ENCODE measurements at places on chromosomes 5 and 9.

- no peak for DNase-seq
These were observed 11.2 kb downstream of the POC5 start for GRCh38 chr5:75706016-75706415.

DNA sequence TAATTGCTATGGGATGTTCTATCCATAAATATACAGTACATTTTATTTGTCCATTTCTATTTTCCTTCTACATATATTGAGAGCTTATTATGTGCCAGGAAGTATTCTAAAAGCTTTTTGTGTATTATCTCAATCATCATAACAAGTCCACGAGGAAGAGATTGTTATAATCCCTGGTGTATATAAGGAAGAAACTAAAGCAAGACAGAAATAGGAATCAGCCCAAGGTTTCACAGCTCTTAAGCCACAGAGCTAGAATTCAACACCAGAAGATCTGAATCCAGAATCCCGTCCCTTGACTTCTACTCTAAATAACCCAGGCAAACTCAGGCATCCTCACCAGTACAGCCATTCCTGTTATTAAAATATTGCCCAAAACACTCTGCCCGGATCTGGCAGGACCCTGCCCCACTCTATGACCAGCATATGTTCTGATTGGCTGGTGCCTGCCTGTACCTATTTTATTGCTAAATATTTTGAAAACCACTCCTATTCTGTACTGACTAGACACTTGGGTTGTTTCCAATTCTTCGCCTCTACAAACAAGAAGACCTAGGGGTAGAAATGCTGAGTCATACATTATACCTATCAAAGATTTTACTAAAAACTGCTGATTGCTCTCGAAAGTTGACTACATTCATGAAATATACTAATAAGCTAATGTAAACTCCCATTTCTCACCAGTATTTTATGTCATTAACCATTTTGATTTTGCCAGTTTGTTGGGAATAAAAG lies 297.4 kb downstream of the ENC1 start:
- no peak for DNase-seq

- DNase-seq, result no peak
These were observed 819.4 kb downstream of the SEMA5A start for GRCh38 chr5:8726383-8727036.

DNA sequence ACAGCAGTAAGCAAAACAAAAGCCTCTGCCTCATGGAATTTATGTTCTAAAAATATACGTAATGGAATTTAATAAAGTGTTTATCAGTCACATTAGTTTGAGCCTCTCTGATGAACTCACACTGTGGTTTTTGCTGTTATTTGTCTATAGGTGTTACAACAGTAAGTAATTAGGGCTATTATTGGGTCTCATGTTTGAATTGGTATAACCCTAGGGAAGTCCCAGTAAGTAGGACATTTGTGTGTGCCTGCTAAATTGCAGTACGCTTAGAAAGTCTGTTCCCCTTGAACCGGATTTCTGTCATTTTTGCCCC lies 197.6 kb downstream of the NR3C1 start:
- no peak for DNase-seq

DNA sequence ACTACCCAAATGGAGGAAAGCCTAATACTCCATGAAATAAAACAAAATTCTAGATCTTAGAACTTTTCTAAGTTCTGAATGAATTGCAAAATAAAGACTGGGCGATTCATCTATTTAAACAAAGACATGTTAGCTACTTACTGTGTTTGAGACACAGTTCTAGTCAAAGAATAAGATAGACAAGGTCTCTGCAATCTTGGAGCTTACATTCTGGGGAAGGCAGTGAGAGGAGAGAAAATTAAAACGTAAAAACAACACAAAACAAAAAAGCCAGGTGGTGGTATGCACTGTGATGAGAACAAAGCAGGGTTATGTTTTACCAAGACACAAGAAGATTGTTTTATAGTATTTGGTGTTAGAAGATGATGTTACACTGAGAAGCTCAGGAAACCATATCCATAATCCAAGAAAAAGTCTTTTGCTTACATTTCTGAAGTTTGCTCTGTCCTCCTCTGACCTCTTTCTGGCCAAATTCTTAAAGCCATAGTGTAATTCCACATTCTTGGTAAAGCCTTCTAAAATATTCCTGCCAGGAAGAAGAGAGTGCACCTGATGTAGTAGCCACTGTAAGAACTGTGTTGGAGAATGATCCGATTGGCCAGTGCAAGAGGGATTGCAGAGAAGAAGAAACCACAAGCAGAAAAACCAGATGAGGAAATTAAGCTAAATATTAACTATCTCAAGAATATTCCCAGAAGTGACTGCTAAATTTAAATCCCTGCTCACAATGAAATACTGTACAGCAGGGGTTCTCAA lies 218.4 kb downstream of the PCSK1 start:
- no peak for DNase-seq
